Hematopoietic multipotent progenitor cell (in vitro differentiated cells): ENCODE measurements at places on chromosomes 4 and X. TPM values are rescaled to one million over a fixed set of nuclear protein-coding genes. Genes with fewer than 3 reads are reported as not detected.

- DNase-seq: no peak
These were observed 135.8 kb downstream of the GASK1B start for GRCh38 chr4:158036998-158037397.

Gene WWC2
- total RNA-seq: 1.1 TPM

DNA sequence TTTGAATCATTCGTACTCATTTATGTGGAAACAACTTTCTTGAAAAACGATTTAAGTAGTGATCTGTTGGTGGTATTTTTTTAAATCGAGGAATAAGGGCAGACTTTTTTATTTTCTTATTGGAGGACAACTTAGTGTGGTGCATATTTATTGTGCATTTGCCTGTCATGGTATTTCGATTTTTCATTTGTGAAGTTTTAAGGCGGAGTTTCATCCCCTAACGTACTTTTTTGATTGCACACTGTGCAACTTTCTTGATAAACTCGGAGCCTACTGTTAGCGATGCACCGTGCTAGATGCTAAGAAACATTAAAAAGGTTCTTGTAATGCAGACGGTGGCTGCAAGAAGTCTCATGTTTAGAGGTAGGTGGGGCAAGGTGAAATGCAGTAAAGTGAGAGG lies 1.4 kb downstream of the ZFX start:
- no peak for DNase-seq

DNA sequence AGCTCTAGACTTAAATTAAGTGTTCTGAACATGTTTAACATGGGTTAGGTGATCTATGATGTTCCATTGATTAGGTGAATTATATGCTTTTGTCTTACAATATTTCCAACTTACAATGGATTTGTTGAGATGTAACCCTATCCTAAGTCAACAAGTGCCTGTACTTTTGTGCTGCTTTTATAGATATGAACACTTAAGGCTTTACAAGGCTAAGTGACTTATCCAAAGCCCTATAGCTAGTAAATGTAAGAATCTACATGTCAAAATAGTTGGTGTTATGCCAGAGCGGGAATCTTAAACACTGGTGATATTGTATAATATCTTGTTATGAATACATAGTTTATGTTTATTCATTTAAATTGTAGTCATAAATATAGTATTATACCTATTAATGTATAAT lies 1629.1 kb upstream of the IGFBP7 start:
- no peak for DNase-seq

DNA sequence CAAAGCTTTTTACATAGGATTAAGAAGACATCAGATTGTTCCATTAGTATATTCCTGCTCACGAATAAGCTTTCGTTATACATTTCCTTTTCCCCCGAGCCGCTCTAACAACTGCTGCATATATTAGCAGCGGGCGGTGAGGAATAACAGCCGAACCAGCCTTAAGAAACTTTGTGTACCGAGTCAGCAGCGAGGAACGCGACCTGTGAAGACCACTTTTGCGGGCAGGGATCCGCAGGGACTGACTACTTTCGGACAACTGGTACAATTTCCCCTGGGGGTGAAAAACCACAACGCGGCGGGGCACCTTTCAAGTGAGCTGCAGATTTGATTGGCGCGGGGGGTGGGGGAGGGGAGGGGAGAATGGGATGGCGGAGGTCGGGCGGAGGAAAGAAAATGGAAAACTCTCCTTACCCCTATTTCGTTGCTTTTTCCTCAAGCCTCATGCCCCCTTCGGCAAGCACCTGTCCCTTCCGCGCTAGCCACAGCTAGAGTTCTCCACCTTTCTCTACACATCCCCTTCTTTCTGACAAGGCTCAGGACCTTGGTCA lies 5.9 kb upstream of the PITX2 start:
- no peak for DNase-seq

GRCh38 chr4:57764856-57765255 lies 654.7 kb upstream of the IGFBP7 start:
- no peak for DNase-seq

GRCh38 chr4:176011529-176011928 lies 54.1 kb upstream of the WDR17 start:
- DNase-seq: no peak

DNA sequence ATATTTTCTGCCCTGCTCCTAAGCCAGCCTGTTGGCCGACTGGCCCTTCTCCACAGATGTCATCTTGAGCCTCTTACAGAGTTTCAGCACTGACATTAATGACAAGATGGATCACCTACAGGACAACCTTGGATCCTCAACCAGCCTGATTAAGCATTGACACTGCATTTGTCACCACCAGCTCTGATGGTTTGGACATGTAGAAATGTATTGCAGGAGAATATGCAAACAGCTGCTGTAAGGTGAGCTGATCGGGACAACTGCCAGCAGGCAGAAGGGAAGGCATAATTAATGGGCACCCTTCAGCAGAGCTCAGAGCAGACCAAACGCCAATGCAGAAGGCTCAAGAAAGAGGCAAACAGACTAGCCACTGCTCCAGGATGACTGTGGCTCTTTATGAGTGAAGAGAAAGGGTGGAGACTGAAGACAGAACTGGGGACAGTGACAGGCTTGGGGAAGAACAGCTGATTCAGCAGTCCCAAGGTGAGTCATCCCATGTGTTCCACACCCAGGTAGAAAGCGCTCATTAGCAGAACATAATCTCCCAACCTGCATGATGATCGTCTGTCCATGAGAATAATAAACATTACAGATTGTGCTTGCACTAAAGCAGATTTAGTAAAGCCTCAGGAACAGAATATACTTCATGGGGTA lies 6.7 kb downstream of the CORIN start:
- no peak for DNase-seq
